GM06990 (cell line): ENCODE measurements at places on chromosomes 13 and 19.

DNA sequence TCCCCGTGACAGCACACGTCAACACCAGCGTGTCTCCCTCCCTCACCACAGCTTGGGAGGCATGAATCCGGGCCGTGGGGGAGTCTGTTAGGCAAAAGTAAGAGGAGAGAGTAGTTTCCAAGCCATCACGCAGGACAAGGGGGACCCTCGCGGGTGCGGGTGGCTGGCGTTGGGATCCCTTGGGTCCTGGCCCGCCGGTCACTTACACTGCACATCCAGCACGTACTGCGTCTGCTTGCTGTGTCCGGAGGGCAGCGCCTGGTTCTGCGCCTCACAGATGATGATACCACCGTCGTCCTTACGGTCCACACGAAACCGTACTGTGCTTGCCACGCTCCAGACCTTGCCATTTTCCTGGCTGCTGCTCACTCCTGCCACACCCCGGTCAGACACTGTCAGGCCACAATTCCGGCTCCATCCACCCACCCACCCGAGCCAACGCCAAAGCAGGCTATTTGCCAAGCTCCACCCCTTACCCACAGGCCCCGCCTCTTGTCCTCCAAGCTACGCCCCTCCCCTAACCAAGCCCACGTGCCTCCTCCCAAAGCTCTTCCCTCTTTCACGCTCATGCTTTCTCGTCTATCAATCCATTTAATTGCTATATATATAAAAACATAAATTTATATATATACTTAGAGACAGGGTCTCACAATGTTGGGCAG lies 6.6 kb upstream of the ZNF428 start:
- DNase-seq: no peak

DNA sequence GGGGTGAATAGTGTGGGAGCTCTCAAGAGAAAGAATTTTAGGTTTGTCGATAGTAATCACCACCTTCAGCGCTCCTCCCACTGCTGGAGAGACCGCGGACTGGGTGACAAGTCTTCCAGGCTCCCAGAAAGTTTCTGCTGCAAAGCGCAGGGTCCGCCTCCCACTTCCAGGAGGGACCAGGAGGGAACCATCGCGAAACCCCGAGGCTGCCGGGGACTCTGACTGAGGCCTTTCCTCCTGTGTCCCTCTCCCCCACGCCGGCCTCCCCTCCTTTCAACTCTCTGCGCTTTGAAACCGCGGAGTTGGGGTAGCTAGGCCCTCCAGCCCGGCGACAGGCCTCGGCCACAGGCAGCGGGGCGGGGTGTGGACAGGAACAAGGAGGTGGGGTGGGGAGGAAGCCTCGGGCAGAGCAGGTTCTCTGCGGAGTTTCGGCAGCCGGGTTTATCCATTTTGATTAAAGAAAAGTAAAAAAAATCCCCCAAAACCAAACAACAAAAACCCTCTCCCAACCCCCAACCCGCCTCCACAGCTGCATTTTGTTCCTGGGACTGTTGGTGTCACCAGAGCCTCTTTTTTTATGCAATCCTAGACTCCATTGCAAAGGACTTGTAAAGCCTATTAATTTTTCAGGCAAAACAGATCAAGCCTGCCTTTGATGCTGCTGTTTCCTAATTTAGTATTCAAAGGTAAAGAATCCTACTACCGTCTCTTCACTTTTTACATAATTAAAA lies 157.2 kb downstream of the TM9SF2 start:
- DNase-seq: peak; percentile 56

DNA sequence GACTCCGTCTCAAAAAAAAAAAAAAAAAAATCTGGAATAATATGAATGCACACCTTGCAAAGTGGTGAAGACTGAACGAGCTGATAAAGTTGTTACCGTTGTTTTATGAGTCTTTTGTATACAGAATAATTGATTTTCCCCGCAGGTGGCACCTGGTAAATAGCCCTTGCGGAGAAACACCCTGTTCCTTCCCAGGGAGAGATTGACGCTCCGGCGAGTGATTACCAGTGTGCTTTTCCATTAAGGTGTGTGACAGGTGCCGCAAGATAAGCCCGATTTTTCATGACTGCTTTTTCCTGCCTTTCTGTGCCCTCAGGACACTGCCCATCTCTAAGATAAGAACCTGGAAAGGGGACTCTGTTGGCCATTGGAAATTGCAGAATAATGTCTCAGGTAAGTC lies 943 bp downstream of the ZNF302 start:
- no peak for DNase-seq

DNA sequence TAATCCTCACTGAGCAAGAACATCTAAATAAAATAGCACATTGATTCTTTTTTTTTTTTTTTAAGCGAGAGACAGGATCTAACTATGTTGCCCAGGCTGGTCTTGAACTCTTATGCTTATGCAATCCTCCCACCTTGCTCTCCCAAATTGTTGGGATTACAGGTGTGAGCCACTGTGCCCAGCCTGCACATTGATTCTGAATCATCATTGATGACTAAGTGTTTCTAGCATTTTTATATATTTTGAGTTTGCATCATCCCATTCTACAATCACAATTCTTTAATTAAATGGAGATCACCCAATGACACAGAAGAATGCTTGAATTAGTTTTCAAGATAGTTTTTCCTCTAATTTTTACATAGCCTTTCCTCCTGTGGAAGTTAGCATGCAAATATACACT lies 354.1 kb downstream of the KLF5 start:
- DNase-seq: no peak

GRCh38 chr19:53945441-53945840 lies 17.3 kb upstream of the CACNG8 start:
- no peak for DNase-seq

- DNase-seq: no peak
Observed at GRCh38 chr13:108315991-108316390, 46.5 kb downstream of the TNFSF13B start.

- DNase-seq: no peak
Observed at GRCh38 chr19:41967054-41967783, 8.1 kb upstream of the RABAC1 start.

DNA sequence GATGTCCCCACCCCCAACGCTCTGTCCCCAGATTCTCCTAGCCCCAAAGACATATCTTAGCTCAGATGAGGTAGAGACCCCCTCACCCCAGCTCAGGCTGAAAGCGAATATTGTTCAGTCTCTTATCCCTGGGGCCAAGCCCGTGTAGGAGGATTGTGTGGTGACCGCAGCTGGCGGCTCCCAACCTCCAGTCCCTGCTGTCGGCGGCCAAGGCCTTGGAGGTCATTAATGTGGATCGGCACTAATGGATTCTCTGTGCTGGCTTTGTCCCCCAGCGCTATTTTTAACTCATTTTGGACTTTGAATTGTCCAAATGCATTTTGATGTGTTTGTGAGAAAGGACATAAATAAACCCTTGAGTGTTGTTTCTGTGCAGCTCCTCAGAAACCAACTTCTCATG lies 124.2 kb downstream of the UQCRFS1 start:
- no peak for DNase-seq

DNA sequence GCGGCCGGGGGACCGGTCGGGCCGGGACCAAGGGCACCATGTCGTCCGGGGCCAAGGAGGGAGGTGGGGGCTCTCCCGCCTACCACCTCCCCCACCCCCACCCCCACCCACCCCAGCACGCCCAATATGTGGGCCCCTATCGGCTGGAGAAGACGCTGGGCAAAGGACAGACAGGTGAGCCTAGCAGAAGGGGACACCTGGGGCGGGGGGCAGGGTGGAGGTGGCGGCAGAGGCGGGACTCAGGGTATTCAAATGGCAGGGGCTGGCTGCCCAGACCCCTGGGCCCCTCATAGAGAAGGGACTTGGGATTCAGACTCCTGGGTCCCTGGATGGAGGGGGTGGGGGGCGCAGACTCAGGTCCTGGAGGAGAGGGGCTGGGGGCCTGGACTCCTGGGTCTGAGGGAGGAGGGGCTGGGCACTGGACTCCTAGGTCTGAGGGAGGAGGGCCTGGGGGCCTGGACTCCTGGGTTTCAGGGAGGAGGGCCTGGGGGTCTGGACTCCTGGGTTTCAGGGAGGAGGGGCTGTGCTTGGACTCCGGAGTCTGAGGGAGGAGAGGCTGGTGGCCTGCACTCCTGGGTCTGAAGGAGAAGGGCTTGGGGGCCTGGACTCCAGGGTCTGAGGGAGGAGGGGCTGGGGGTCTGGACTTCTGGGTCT lies 735 bp downstream of the BRSK1 start:
- no peak for DNase-seq

DNA sequence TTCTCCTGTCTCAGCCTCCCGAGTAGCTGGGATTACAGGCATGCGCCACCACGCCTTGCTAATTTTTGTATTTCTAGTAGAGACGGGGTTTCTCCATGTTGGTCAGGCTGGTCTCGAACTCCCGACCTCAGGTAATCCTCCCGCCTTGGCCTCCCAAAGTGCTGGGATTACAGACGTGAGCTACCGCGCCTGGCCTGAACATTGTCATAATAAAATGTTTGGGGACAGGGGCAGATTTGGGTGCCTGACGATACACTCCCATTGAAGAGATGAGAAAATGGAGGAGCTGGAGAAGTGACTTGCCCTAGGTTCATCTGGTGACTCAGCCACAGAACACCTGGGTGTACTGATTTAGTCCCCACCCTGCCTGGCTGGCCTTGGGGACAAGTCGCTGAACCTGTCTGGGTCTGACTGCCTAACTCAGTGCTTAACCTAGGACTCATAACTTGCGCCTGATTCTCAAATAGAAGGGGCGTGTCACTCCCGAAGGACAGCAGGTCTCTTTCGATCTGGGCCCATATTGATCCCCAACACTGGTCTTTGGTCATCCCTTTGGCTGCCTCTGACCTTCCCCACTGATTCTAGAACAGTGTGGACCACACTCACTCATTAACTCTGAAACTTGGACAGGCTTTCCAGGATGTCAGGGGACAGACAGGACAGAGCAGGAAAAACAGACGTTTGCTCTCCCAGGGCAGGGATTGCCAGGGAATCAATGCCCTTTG lies 7.6 kb upstream of the BICRA start:
- no peak for DNase-seq
